ENCODE measurements at places on chromosomes 4 and X. TPM values are rescaled to one million over a fixed set of nuclear protein-coding genes. Genes with fewer than 3 reads are reported as not detected.

Gene ZNF182
- total RNA-seq = 8.9 TPM

Gene MAGED1
- 30.3 TPM for total RNA-seq

Gene YY2
- 1.7 TPM for total RNA-seq

Gene MCF2
- total RNA-seq = 0.40 TPM

Gene SRPX2
- total RNA-seq = not detected

Gene SLC6A14
- not detected for total RNA-seq

Gene MAP7D3
- total RNA-seq = 13.1 TPM

DNA sequence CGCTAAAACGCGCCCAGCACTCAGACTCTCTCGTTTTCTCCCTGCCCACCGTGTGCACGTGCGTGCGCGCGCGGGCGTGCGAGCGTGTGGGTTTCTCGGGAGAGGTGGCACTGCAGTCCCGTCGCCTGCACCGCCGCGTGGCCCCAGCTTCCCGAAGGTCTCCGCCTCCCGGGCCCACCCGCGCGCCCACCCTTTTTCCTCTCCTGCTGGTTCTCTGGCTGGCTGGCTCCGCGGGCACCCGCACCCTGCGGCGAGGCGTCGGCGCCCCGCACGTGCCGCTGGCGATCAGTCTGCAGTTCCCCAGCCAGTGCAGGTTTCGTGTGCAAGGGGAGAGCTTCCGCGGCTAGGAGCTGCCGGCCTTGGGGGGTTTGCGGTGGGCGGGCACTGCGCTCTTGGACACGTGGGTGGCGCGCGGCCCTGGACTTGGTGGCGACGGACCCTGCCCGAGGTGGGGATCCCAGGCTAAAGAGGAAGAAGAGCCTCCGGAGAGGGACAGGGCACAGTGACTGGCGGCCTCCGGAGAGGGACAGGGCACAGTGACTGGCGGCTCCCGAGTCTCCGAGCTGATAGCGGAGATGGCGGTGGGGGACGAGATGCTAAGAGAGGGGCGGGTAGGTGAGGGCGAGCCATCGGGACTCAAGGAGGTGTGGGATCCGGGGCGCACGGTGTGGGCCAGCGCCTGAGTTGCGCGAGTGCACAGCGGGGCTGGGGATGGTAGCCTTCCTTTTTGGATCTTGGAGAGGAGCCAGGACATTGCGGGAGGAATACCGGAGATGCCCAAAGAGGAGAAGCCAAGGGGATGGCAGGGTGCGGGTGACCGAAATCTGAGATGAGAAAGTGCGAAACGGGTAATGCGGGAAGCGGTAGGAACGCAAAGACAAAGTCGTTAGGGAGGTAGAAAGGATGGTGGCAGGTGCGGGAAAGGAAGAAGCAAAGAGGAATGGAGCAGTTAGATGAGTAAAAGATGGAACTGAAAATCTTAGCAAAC lies at the start of gene FAM184B:
TSS of gene FAM184B (minus strand) at position 322 of the 988 bp plus-strand sequence. CDS start 322 bp downstream, outside the sequence.
- no peak for DNase-seq

GRCh38 chr4:110198435-110199416 lies at the start of gene ELOVL6:
Gene ELOVL6 (minus strand): TSS chr4:110198615. CDS start chr4:110198335, 280 bp downstream.
- DNase-seq = peak; percentile 71

- no peak for DNase-seq
Observed at GRCh38 chrX:124016825-124017224, 55.3 kb downstream of the STAG2 start.

- DNase-seq = no peak
Observed at GRCh38 chrX:37815366-37815765, 32.0 kb downstream of the DYNLT3 start.

DNA sequence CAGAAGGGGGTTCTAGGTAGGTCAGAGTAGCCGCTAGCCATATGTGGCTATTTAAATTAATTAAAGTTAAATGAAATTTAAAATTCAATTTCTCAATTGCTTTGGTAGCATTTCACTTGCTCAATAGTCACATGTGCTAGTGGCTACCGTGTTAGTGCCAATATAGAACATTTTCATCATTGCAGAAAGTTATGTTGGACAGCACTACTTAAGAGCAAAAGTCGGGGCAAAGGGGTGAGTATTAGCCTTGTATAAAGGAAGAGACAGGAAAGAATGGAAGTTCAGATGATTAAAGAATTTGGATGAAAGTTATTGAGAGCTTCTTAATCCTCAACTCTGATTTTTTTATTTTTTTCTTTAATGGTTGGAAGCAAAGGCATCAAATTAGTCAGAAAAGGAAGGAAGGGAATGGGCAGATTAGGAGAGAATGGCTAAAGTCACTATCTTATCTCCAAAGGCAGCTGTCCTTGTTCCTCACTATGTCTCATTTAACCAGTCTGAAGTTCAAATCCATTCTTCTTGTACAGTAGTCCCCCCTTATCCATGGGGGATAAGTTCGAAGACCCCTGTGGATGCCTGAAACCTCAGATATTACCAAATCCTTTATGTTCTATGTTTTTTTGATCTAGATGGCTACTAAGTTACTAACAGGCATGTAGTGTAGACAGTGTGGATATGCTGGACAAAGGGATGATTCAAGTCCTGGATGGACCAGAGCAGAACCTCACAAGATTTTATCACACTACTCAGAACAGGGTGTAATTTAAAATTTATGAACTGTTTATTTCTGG lies 22.9 kb downstream of the OCIAD1 start:
- DNase-seq = no peak

DNA sequence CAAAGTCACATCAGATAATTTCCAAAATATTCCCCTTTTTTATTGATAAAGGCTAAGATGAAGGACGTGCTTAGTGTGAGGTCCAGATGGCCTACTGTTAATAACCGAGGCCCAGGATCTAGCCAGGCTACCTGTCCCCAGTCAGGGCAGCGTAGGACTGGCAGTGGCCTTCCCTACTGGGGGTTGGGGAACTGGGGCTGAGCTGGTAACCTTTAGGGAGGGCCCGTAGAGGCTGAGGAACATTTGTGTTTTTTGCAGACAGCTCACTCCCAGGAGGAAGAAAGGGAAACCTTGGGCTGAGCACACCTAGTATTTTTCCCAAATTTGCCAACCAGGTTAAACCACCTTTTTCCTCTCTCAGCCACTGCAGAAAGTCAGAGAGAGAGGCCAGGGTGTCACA lies 59.1 kb downstream of the KLF3 start:
- DNase-seq = no peak

DNA sequence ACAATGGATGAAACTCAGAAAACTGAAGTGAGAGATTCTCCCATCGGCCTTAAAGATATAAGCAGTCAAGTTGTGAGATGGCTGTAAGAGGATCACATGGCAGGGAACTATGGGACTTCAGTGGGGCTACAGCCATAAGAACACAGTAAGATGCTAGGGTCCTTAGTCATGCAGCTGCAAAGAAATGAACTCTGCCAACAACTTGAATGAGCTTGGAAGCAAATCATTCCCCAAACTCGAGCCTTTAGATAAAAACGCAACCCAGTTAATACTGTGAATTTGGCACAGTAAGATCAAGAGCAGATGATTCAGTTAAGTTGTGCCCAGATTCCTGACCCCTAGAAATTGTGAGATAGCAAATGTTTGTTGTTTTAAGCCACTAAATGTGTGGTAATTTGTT lies 117.3 kb downstream of the FAM13A start:
- DNase-seq = no peak

- no peak for DNase-seq
Observed at GRCh38 chrX:73448379-73448778, 1.5 kb downstream of the CDX4 start.

GRCh38 chr4:122285285-122285684 lies 93.5 kb upstream of the ADAD1 start:
- DNase-seq = no peak

GRCh38 chr4:32560306-32560705 lies 1840.1 kb downstream of the PCDH7 start:
- DNase-seq = no peak

DNA sequence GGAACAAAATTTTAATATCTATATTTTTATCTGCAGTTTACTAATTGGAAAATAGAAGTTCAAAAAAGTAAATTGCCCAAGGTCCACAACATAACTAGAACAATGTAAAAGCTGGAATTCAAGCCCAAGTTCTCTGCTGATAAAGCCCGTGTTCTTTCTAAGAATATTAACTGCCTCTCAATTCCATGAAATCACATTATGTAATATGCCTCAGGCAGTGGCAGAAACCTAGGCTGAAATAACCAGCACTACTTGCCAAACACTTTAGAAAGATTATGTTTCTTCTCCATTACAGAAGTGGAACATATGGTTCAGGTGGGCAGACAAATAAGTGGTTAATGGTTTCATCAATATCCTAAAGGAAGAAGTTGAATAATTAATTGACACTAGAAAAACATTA lies 56.7 kb upstream of the ADGRL3 start:
- no peak for DNase-seq

GRCh38 chrX:133335027-133335426 lies 80.3 kb downstream of the GPC4 start:
- DNase-seq = no peak

- DNase-seq = no peak
Observed at GRCh38 chr4:41058426-41058825, 155.9 kb downstream of the APBB2 start.

DNA sequence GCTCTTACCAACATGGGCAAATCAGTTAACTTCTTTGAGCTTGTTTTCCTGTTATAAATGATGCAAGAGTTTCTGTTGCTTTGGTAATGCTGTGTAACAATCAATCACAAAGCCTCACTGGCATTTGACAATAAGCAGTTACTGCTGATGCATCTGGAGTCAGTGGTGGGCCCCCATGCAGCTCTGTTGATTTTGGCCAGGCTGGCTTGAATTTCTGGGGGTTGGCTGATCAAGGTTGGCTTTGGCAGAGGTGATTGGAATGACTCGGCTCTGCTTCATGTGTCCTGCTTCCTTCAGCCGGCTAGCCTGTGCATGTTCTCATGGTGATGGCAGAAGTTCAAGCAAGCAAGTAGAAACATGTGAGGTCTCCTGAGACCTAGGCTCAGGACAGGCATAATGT lies 90.4 kb downstream of the PHEX start:
- DNase-seq = no peak

- no peak for DNase-seq
Observed at GRCh38 chrX:53294024-53294648, 12.8 kb upstream of the IQSEC2 start.

DNA sequence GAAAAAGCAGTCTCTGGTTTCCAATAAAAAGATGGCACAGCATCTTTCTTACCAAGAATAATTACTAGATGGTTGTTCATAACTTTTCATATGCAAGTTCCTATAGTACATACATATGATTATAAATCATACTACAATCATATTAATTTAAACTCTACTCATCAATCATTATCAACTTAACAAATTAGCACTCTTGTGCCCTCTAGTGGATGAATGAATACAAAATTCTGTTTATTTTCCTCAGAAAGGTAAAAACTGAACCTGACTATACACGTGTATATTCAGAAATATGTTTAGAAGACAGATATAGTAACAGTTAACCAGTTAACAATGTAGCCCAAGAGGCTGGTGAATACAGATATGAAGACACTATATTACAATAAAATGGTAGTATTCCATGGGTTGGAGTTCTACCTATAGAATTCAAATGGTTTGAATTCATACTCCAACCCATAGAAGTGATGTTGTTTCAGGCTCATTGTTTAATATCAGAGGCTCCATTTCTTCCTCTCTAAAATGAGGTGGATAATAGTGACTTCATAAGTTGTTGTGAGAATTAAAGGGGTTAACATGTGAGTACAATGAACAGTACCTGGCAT lies 100.0 kb downstream of the ADAMTS3 start:
- DNase-seq = no peak

DNA sequence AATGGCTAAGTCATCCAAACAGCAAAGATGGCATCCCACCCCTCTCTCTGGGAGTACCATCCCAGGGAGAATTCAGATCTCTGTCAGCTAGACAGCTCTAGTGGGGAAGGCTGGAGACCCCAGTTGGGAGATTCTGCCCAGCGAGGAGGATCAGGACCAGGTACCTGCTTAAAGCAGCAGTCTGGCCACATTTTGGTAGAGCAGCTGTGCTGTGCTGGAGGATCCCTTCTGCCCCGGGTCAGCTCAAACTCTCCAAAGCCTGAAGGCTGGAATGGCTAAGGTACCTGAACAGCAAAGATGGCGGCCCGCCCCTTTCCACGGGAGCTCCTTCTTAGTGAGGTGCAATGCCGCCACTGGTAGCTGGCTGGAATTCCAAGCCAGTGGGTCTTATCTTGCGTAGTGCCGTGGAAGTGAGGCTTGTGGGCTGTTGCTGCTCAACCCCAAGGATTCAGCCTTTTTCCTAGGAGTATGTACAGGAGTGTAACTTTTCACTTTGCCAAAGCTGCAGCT lies 40.1 kb downstream of the SATL1 start:
- no peak for DNase-seq

DNA sequence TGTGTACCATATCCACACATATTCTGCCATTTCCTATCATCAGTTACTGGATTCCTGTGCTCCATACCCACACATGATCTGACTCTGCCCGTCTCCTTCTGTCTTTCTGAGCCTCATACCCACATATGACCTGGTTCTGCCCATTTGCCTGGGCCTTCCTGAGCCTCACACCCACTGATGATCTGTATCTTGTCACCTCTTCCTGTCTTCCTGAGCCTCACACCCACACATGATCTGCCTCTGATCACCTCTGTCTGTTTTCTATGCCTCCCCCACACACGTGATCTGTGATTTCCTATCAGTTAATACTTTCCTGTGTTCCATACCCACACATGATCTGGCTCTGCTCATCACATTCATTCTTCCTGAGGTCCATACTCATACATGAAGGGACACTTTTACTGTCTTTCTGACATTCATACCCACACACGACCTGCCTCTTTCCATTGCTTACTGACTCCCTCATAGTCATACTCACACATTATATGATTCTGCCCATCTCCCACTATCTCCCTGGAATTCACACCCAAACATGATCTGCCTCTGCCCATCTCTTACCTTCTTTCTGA lies 32.5 kb downstream of the SCML1 start:
- DNase-seq = no peak

- DNase-seq = no peak
Observed at GRCh38 chr4:147508346-147508745, 27.4 kb downstream of the EDNRA start.

GRCh38 chr4:32135642-32136041 lies 1415.5 kb downstream of the PCDH7 start:
- no peak for DNase-seq

DNA sequence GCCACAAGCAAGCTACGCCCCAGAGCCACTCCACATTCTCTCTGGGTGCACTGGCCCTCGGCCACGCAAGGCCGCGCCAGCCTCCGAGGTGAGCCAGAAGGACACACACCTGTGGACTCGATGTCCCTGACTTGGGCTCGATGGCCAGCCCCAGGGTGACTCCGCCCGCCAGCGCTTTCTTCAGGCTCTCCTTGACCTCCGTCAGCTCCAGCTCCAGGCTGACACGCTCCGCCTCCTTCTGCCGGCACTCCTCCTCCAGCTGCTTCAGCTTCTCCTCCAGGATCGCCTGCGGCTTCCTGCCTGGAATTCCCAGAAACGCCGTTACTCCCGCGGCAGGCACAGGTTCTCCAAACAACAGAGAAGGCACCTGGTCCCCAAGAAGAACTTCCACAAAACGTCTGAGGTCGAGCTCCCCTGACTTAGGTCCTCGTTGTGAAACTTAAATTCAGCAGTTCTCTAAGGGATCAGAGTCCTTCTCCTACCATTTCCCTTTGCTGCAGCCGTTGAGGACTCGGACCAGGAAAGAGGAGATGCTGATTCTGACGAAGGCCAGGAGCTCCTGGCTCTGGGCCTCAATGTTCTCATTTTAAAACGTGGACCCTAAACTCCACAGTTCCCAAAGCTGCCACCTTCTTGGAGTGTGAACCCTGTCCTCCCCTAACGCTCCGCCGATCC lies 166.8 kb downstream of the AFAP1 start:
- no peak for DNase-seq

Measured in activated CD8-positive, alpha-beta memory T cell treated with anti-CD3 and anti-CD28 coated beads, Interleukin-2, amount 10 ng/mL, durations not matched to agents 7 days and 5 days (primary cell).